HAP-1 (cell line): ENCODE measurements at places on chromosomes 16 and 17.

DNA sequence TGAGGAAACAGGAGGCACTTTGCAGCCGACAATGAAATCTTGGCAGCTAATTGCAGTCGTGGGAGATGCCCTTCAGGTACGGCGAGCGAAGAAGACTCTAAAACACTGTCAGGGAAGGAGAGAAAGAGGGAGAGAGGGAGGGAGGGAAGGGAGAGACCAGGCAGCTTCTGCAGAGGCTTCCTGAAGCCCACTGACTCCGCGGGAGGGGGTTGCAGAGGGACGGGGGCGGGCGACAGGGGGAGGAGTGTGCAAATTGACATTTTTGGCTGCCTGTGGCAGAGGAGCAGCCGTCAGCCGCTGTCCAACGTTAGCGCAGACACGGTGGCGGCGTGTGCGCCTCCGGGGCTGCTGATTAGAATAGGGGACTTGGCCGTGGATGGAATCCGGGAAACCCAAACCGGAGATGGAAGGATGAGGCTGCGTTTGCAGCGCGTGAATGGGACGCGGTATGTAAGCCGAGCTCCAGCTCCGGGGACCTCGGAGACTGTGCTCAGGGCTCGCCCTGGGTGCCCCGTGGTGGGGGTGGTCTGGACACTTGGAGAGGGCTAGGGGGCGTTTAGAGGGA is 849.1 kb upstream of the RBFOX1 start:
- DNase-seq = no peak

- DNase-seq = peak; percentile 6
Measured at GRCh38 chr16:83651871-83652270, 155.9 kb upstream of the HSBP1 start.

DNA sequence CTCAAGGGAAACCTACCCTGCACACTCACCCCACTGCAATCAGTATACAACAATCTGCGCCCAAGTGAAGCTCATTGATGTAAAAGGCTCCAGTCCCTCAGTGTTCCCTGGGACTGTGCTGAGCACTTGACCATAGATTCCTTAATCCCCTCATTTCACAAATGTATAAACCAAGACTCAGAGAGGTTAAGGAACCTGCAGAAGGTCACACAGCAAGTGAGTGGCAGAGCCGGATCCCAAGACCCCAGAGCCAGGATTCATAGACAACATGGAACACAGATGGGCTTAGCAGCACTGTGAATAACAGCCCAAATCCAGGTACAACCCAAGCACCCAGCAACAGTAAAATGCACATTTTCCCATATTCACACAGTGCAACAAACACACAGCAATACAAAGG is 225.7 kb downstream of the C16orf78 start:
- DNase-seq = no peak

DNA sequence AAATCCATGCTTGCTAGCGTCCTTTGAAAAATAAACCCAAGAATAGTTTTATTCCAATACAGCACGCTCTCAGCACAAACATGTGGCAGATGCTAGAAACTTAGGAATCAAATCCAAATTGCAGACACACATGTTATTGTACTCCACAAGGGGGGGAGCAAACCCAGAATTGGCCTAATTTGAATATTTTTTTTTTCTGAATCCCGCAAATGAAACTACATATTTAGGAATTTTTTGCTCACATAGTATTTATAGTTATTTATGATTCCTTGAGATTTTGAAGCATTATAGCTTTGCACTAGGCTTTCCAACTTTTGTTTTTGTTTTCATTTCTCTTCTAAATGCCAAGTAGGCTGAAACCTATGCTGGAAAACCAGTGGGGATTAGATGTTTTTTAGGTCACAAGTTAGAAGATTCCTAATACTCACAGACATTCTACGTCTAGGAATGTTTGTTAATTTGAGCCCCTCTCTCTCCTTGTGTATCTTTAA is 59.3 kb upstream of the CDH11 start:
- no peak for DNase-seq

GRCh38 chr16:29820730-29821642 is 724 bp downstream of the MVP start:
- no peak for DNase-seq

- DNase-seq = no peak
Measured at GRCh38 chr17:77189148-77189547, 48.4 kb downstream of the SEC14L1 start.

- DNase-seq = no peak
Measured at GRCh38 chr17:12768255-12768654, 21.0 kb upstream of the ARHGAP44 start.

GRCh38 chr16:86391984-86392383 is 118.3 kb upstream of the FOXF1 start:
- DNase-seq = no peak

DNA sequence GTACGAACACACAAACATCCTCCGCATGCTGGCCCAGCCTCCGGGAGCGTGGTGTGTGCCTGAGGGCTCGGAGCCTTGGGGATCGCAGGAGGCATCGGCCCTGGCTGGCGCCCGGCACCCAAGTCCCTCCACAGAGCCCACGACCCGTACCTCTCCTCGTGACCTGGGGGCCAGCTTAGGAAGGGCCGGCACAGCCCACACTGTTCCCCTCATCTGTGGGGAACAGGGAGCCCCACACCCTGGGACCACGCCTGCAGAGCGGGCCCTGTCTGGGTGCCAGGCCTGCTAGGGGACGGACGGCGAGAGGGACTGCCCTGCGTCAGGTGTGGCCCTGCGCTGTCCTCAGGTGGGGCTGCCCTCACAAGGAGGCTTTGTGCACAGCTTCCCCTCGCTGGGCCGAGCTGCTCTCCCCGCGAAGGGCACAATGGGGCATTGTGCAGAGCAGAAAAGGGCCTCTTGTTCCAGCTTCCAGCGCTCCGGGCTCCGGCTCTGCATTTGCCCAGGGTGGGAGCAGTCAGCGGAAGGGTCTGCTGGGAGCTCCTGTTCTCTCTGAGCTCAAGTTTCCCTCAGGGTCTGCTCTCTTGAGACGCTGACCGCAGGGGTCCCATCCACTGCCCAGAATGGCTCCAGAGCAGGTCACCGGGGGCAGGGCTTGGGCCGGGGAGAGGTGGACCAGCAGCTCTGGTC is 1.7 kb upstream of the LMF1 start:
- no peak for DNase-seq

- no peak for DNase-seq
Measured at GRCh38 chr16:57687363-57687929, 7.2 kb upstream of the DRC7 start.

DNA sequence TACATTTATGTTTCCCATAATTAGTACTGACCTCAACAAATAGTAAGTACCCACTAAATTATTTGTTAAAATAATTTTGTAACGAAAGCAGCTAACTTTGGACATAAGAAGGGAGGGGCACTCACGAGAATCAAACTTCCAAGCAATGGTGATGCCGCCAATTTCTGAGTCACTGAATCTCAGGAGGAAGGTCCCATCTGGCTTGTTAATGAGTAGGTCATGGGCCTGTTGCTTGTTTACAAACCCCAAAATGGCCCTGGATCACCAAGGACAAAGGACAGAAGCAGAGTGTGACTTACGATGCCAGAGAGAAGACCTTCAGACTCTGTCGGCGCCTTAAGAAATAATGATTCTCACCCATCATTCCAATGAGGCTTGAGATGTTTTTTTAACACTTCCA is 15.8 kb upstream of the GHDC start:
- no peak for DNase-seq

DNA sequence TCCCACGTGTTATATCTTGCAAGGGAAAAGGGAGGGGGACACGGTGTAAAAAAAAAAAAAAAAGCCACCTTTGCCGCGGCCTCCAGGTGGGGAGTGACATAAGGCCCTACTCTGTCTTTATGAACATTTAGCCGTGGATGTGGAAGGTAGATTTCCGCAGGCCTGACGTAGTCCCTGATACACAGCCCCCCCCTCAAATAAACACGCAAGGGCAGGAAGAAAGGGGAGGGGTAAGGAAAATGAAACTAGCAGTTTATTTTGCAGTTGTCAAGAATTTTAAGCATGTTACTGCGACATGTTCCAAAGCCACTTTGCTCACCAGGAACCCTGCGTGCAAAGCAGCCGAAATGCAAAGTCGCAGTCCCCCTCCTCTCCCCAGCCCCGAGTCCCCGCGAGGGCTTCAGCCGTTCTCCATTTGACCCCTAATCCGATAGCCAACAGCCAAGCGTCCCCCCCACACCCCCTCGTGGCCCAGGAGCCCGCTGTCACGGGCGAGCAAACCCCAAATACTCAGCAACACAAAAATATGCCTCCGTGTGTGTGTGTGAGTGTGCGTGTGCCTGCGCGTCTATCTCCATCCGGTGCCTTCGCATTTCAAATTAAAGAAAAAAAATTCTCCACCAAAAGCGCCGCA is 1.2 kb downstream of the CBX4 start:
- no peak for DNase-seq

GRCh38 chr17:27268394-27269085 is 25.4 kb upstream of the WSB1 start:
- DNase-seq = no peak

GRCh38 chr16:84284154-84284722 is 10.4 kb upstream of the WFDC1 start:
- DNase-seq = no peak

DNA sequence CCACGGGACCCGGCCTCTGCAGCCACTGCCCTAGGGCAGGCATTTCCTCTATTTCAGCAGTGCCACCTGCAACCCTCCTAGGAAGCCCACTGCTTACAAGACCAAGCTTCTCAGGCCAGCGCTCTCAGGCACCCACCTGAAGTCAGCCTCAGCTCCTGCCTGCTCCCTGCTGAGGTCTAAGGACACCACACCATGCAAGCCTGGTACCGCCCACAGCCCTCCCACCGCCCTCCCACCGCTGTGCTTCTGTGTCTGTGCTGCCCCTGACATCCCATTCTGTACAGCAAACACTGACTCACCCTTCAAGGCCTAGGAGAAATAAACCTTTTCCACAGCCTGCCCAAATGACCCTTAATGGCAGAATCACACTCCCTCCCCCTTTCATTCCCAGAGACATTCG is 6.3 kb downstream of the CLUH start:
- no peak for DNase-seq

GRCh38 chr16:67979955-67980678 is at the start of gene DPEP3:
Gene DPEP3 (minus strand): TSS chr16:67980499. CDS start chr16:67980380, 119 bp downstream.
- no peak for DNase-seq

DNA sequence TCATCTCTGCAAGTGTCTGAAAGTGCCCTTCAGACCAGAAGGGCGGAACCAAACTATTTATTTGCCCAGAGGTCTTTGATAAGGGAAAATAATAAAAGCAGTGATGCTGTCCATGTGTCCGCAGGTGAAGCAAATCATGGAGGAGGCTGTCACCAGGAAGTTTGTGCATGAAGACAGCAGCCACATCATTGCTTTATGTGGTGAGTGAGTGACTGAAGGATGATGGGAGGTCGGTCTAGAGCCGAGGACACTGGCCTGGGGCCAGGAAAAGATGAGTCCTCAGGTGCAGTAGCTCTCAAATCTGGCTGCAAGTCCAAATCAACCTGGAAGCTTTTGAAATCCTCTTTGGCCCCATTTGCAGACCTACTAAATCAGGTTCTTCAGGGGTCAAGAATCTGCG is 6.1 kb downstream of the SGSM2 start:
- no peak for DNase-seq

GRCh38 chr16:48432136-48432535 is 46.9 kb upstream of the SIAH1 start:
- no peak for DNase-seq

DNA sequence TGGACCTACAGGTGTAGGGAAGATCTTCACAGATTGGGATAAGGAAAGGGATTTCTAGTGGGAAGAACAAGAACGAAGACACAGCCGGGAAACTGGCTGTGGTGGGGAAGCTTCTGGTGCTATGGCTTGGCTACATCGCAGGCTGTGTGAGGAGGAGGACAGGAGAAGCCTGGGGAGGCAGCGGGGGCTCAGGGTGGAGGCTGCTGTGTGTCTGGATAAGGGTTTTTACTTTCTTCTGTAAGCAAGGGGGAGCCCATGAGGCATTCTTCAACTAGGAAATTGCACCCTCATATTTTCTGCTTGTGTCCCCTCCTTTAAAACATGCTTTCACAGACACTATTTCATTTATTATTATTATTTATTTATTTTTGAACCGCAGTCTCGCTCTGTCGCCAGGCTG is 2.9 kb upstream of the RHBDF2 start:
- DNase-seq = no peak

DNA sequence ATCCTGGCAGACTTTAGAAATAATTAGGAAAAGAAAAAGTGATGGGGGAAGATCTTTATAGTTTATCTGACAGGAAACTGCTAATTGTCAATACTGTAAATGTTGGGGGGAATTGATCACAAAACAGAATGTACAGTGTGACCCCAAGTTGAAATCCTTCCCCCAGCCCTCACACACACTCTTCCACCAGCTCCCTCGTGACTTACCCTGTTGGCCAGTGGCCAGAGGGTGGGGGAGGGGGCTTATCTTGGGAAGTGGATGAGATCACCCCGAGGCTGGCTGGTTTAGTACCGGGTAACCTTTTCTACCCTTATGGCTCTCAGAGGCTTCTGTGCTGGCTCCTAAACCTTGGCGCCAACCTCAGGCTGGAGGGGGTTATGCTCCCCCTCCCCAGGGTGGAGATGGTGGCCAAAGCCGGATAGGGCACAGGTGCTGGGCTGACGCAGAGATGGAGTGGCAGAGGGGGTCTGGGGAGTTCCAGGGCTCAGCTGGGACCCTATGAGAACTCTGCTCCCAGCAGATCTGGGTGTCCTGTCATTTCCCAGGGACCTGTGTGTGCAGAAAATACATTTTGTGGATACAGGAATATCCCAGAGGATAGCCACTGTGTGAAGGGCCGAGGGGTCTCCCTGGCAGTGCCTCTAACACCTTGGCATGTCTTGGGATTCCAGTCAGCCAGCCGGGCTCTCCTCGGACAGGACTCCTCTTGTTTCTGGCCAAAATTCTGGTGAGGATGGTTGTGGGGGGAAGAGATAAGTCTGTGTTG is 18.6 kb downstream of the CDH16 start:
- DNase-seq = peak; percentile 60

DNA sequence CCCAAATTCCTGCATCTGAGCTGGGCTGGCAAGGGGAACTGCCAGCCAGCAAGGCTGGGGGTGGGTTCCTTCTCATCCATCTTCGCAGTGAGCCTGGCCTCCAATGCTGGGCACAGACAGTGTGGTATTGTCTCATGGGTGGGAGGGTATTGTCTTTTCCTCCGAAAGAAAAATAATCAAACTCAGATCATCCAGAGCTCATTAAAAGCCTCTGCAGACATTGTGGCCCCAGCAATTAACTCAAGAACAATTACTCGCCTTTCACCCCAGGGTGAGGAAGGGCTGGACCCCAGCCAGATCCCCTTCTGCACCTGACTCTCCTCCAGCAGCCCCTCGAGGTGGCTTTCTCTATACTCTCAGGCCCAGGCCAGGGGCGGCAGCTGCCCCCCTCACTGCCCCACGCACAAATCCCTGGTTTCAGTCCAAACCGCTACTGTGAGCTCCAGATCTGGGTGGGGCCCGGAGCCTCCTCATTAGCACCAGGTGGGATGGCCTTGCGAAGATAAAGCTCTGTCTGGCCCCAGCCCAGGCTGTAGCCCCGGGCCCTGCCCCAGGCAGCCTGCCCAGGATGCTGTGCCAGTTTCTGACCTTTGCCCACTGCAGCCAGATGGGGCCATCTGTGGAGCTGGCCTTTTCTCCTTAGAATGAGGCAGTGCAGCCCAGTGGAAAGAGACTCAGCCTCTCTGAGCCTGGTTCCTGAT is 2.3 kb upstream of the KRT15 start:
- no peak for DNase-seq
